Ascending aorta (tissue), 2 donors: ENCODE measurements at places on chromosomes 1 and 21.

- no peaks in the 10 kb centered on the region for H3K27me3 ChIP-seq
- H3K4me1 ChIP-seq = peaks cover 5% of the 10 kb centered on the region
- no peak overlapping the region for H3K27ac ChIP-seq
- peaks cover 4% of the 10 kb centered on the region for H3K36me3 ChIP-seq
- H3K4me3 ChIP-seq = peak overlapping the region; percentile 22
- DNase-seq = no peak
These were observed 56.0 kb downstream of the FOXJ3 start for GRCh38 chr1:42279055-42279454.

- peaks cover 16% of the 10 kb centered on the region for H3K4me1 ChIP-seq
- peak overlapping the region; percentile 99 for H3K27ac ChIP-seq
- no peaks in the 10 kb centered on the region for H3K36me3 ChIP-seq
- peak overlapping the region; percentile 95 for H3K4me3 ChIP-seq
These were observed 958 bp downstream of the NFYC start for GRCh38 chr1:40692429-40692895.

GRCh38 chr1:208825300-208825699 is 581.1 kb upstream of the PLXNA2 start:
- no peaks in the 10 kb centered on the region for H3K27me3 ChIP-seq
- H3K4me3 ChIP-seq = no peak overlapping the region

- no peaks in the 10 kb centered on the region for H3K36me3 ChIP-seq
- no peak overlapping the region for H3K27ac ChIP-seq
- DNase-seq = no peak
- H3K4me3 ChIP-seq = no peak overlapping the region
These were observed 135.2 kb downstream of the ELAVL4 start for GRCh38 chr1:50243939-50244338.

GRCh38 chr1:31621498-31621820 is 4.0 kb downstream of the HCRTR1 start:
- peak overlapping the region; percentile 31 for H3K27ac ChIP-seq
- H3K36me3 ChIP-seq = no peaks in the 10 kb centered on the region
- no peak overlapping the region for H3K4me3 ChIP-seq
- peaks cover 6% of the 10 kb centered on the region for H3K4me1 ChIP-seq

DNA sequence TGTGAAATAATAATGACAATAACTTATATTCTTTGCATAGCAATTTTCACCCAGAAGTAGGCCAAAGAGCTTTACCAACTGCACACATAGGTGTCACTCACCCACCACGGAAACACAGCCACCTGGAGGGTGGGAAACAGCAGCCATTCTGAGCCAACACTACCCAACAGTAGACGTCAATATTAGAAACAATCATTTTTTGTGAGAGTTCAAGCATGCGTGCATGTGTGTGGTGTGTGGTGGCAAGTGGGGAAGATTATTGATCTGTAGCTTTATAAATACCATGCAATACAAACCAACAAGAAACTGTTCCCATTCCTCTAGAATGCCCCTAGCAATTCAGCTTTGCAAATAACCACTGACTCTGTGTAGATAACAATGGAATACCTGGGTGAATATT is 19.1 kb downstream of the PROX1 start:
- DNase-seq = no peak
- no peak overlapping the region for H3K27ac ChIP-seq
- no peaks in the 10 kb centered on the region for H3K4me1 ChIP-seq
- H3K4me3 ChIP-seq = no peak overlapping the region
- no peaks in the 10 kb centered on the region for H3K36me3 ChIP-seq

- no peaks in the 10 kb centered on the region for H3K27me3 ChIP-seq
- no peaks in the 10 kb centered on the region for H3K4me1 ChIP-seq
- no peak overlapping the region for H3K4me3 ChIP-seq
- H3K27ac ChIP-seq = no peak overlapping the region
- H3K36me3 ChIP-seq = no peaks in the 10 kb centered on the region
These were observed 203.9 kb upstream of the CACYBP start for GRCh38 chr1:174795806-174796205.

DNA sequence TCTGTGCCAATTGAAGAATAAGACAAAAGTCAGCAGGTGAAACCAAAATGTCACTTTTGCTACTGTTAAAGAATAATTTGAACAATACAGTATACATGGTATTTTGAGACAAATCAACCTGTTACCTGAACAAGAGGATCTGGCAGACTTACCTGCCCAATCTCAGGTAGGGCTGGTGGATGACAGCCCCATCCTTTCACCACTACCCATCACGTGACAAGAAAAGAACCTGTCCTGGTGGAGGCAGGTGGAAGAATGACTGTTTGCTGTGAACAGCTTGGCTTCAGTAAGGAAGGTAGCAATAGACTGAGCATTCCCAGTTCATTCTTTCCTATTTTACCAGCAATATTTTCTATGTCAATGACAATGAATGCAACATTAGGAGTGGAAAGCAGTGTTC is 349.6 kb downstream of the GPATCH2 start:
- H3K36me3 ChIP-seq = no peaks in the 10 kb centered on the region
- no peak overlapping the region for H3K4me3 ChIP-seq
- H3K27ac ChIP-seq = no peak overlapping the region
- no peaks in the 10 kb centered on the region for H3K27me3 ChIP-seq
- DNase-seq = no peak
- H3K4me1 ChIP-seq = no peaks in the 10 kb centered on the region

DNA sequence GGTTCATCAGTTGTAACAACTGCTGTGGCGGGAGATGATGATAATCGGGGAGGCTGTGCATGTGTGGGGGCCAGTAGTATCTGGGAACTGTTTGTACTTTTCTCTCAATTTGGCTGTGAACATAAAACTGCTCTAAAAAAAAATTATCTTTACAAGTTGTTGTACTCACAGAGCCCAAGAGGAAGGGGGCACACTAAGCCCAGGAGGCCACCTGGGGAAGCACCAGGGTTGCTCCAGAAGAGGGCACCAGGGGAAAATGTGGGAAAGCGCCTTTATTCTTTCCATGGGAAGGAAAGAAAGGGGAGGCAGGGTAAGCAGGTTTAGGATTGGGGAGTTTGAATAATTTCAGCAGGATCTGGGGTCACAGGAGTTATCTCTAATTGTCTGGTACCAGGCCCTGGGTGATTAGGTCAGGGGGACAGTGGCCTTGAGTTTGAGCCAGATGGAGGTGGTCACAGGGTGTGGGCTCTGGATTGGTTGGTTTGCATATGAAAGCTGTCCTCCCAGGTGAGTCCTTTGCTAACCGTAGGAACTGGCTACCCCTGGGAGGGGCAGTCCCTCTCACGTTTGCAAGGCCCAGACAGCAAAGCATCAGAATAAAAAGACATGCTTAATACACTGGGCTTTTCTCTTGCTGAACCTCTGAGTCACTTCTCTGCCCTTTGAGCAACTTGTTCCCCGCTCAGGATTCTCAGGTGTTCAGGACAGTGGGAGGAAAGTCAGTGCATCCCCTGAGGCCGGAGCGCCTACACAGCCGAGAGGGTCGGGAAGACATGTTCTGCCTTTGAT is 11.2 kb downstream of the MYOC start:
- no peaks in the 10 kb centered on the region for H3K27me3 ChIP-seq
- no peak overlapping the region for H3K27ac ChIP-seq

- no peaks in the 10 kb centered on the region for H3K36me3 ChIP-seq
- peaks cover 16% of the 10 kb centered on the region for H3K4me1 ChIP-seq
- H3K27ac ChIP-seq = no peak overlapping the region
- no peaks in the 10 kb centered on the region for H3K27me3 ChIP-seq
- no peak for DNase-seq
- no peak overlapping the region for H3K4me3 ChIP-seq
These were observed 4.2 kb downstream of the MAN1C1 start for GRCh38 chr1:25620701-25621350.

- H3K27me3 ChIP-seq = no peaks in the 10 kb centered on the region
- no peaks in the 10 kb centered on the region for H3K36me3 ChIP-seq
- H3K4me3 ChIP-seq = no peak overlapping the region
- no peak overlapping the region for H3K27ac ChIP-seq
- no peaks in the 10 kb centered on the region for H3K4me1 ChIP-seq
These were observed 23.0 kb downstream of the SPATA46 start for GRCh38 chr1:162353702-162354101.

GRCh38 chr1:106925750-106926149 is 130.7 kb upstream of the PRMT6 start:
- H3K36me3 ChIP-seq = no peaks in the 10 kb centered on the region
- H3K27me3 ChIP-seq = no peaks in the 10 kb centered on the region
- no peak overlapping the region for H3K27ac ChIP-seq
- H3K4me3 ChIP-seq = no peak overlapping the region
- H3K4me1 ChIP-seq = no peaks in the 10 kb centered on the region
- no peak for DNase-seq
